ENCODE measurements at places on chromosomes 1 and 21. TPM values are rescaled to one million over a fixed set of nuclear protein-coding genes. Genes with fewer than 3 reads are reported as not detected.

GRCh38 chr1:97489834-97490233, 431.0 kb downstream of the DPYD start:
- DNase-seq: no peak
- no peak overlapping the region for H3K4me3 ChIP-seq
- no peaks in the 10 kb centered on the region for H3K4me1 ChIP-seq
- H3K36me3 ChIP-seq: peaks cover under 1% of the 10 kb centered on the region
- no peak overlapping the region for H3K27ac ChIP-seq
- H3K27me3 ChIP-seq: no peaks in the 10 kb centered on the region

OR2T29 gene
- not detected for total RNA-seq

AMY2A gene
- total RNA-seq: not detected

DNA sequence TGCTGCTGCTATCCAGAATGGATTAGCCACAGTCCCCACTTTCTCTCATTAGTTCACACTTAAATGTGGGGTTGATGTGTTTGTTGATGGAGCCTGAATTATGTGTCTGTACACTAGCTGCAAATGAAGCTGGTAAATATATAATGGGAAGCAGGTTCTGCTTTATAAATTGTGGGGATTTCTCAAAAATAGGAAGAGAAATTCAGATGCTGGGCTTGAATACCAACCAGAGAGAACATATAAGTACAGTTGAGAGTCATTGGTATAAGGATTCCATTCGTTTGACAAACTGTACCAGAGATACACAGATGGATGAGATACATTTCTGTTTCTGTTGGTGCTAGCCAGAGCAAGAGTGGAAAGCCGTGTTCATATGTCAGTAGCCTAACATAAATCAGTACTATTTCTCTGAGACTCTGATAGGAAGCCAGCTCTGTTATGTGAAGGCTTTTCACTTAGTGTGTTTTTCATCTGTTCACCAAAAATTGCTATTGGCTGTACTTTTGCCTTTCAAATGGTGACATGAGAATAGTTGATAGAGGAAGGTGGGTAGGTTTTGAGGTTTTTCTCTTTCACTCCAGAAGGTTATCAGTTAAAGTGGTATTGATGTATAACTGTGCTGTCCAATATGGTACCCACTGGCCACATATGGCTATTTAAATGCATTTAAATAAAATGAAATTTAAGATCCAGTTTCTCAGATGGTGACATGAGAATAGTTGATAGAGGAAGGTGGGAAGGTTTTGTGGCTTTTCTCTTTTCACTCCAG, 15.6 kb downstream of the SMG7 start:
- H3K4me3 ChIP-seq: no peak overlapping the region
- peaks cover 9% of the 10 kb centered on the region for H3K36me3 ChIP-seq
- peaks cover 36% of the 10 kb centered on the region for H3K4me1 ChIP-seq
- DNase-seq: no peak
- no peaks in the 10 kb centered on the region for H3K27me3 ChIP-seq

- no peak overlapping the region for H3K27ac ChIP-seq
- no peaks in the 10 kb centered on the region for H3K36me3 ChIP-seq
- no peaks in the 10 kb centered on the region for H3K4me1 ChIP-seq
- no peak overlapping the region for H3K4me3 ChIP-seq
Observed at GRCh38 chr1:94697839-94698238, 122.3 kb upstream of the SLC44A3 start.

TRPM2 gene
- total RNA-seq: 1.7 TPM

DNA sequence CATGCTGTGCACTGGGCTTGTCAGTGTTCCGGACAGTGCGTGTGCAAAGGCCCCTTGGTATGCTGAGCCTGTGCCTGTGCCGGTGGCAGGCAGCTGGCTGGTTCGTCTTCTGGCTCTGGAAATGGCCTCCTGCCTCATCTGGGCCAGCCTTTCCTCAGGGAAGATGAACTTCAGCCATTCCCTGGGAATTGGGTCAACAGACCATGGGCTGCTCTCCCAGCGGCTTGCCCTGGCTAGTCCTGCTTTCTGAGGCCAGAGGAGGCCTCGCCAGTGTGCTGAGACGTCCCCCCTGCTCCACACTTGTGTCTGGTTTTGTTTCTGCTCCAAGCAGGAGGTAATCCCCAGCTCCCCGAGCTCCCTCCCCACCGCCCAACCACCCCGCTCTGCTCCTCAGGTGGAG, 32.6 kb upstream of the RD3 start:
- no peaks in the 10 kb centered on the region for H3K36me3 ChIP-seq
- no peaks in the 10 kb centered on the region for H3K27me3 ChIP-seq
- no peak overlapping the region for H3K4me3 ChIP-seq
- DNase-seq: no peak

GRCh38 chr1:205632669-205633169, 908 bp upstream of the ELK4 start:
- H3K4me3 ChIP-seq: peak overlapping the region; percentile 95
- peak overlapping the region; percentile 84 for H3K27ac ChIP-seq
- no peaks in the 10 kb centered on the region for H3K27me3 ChIP-seq
- H3K36me3 ChIP-seq: peaks cover 8% of the 10 kb centered on the region

TFF1 gene
- total RNA-seq: not detected

DNA sequence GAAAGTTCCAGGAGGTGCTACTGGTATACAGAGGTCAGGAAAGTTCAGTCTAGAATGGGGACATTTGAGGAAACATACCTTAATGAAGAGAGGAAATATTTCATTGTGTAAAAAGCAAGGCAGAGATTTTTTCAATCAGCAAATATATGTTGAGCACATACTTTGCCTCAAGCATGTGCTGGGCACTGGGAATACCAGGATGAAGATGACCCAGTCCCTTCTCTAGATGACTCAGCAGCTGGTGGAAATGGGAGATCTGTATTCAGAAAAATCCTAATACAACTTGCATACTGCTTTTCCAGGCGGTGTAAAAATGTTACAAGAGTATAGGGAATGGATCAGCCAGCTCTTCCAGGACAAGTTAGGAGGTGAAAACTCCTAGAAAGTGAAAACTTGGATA, 229.3 kb downstream of the FGGY start:
- no peaks in the 10 kb centered on the region for H3K27me3 ChIP-seq
- H3K4me3 ChIP-seq: no peak overlapping the region
- no peaks in the 10 kb centered on the region for H3K4me1 ChIP-seq

- H3K4me3 ChIP-seq: no peak overlapping the region
- H3K36me3 ChIP-seq: no peaks in the 10 kb centered on the region
- no peaks in the 10 kb centered on the region for H3K27me3 ChIP-seq
- no peak for DNase-seq
- no peak overlapping the region for H3K27ac ChIP-seq
Observed at GRCh38 chr1:40939320-40940059, 40.0 kb upstream of the CTPS1 start.

DNA sequence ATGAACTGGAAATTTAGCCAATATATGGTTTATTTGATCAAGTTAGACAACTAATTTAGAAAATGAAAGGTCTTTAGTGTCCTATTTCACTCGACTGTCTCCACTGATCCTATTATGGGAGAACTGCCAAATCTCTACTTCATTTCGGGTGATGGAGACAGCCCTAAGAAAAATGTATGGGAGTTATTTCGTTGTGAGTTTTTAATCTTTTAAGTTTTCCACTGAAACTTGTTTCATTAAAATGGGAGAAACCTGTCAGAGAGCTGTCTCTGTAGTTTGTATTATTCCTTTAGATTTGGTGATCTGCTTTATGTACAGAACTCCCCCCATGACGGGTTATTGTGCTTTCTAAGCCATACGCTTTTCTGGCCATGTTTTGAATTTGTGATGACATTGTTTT, 899.7 kb downstream of the ADGRL2 start:
- H3K27ac ChIP-seq: no peak overlapping the region
- H3K4me3 ChIP-seq: no peak overlapping the region
- H3K36me3 ChIP-seq: no peaks in the 10 kb centered on the region
- no peaks in the 10 kb centered on the region for H3K4me1 ChIP-seq

DNA sequence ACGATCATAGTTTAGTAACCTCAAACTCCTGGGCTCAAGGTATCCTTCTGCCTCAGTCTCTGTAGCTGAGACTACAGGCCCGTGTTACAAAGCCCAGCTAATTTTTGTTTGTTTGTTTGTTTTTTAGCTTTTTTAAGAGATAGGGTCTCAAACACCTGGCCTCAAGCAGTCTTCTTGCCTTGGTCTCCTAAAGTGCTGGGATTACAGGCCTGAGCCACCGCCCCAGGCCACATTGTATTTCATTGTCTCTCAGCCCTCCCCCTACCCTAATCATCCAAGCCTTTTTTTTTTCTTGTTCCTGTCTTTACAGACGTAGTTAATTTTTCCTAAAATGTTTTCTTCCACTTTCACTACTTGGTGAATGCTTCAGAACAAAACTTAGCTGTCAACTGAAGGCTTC, 5.4 kb downstream of the CDC7 start:
- no peak overlapping the region for H3K4me3 ChIP-seq
- DNase-seq: no peak
- peaks cover 50% of the 10 kb centered on the region for H3K36me3 ChIP-seq
- H3K27me3 ChIP-seq: no peaks in the 10 kb centered on the region
- no peak overlapping the region for H3K27ac ChIP-seq

GRCh38 chr1:217857061-217857460, 225.9 kb downstream of the SPATA17 start:
- H3K27ac ChIP-seq: no peak overlapping the region
- no peak overlapping the region for H3K4me3 ChIP-seq
- no peaks in the 10 kb centered on the region for H3K27me3 ChIP-seq
- no peaks in the 10 kb centered on the region for H3K4me1 ChIP-seq
- no peaks in the 10 kb centered on the region for H3K36me3 ChIP-seq

ATP1A4 gene
- not detected for total RNA-seq

DNA sequence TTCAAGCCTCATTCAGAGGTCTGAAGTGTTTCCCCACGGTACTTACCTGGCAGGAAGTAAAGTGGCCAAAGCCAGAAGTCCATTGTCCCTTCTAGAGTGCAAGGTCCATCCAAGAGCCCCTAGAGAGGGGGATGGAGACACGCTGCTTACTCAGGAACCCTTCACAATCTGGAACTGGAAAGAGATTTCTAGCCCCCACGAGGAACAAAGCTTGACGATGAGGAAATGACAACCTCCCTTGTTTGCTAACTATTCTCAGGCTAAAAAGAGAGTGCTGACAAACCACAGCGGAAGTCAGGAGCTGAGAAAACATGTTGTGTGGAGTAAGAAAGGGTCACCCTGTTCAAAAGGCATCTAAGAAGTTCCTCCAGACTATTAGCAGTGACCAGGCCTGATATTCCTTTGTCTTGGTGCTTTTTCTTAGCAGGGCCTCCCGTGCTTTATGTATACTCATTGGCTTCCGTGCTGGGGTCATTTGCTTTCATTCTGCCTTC, at the start of gene FCMR:
FCMR (minus strand) TSS at position 170 of the 494 bp plus-strand sequence; CDS start at position 83, 87 bp downstream.
- H3K36me3 ChIP-seq: peaks cover 22% of the 10 kb centered on the region
- H3K4me1 ChIP-seq: peaks cover 34% of the 10 kb centered on the region
- no peak within 1 kb of the TSS for H3K27ac ChIP-seq

LRRC53 gene
- total RNA-seq: not detected

SELP gene
- total RNA-seq: 0.50 TPM

RPTN gene
- total RNA-seq: not detected

DNA sequence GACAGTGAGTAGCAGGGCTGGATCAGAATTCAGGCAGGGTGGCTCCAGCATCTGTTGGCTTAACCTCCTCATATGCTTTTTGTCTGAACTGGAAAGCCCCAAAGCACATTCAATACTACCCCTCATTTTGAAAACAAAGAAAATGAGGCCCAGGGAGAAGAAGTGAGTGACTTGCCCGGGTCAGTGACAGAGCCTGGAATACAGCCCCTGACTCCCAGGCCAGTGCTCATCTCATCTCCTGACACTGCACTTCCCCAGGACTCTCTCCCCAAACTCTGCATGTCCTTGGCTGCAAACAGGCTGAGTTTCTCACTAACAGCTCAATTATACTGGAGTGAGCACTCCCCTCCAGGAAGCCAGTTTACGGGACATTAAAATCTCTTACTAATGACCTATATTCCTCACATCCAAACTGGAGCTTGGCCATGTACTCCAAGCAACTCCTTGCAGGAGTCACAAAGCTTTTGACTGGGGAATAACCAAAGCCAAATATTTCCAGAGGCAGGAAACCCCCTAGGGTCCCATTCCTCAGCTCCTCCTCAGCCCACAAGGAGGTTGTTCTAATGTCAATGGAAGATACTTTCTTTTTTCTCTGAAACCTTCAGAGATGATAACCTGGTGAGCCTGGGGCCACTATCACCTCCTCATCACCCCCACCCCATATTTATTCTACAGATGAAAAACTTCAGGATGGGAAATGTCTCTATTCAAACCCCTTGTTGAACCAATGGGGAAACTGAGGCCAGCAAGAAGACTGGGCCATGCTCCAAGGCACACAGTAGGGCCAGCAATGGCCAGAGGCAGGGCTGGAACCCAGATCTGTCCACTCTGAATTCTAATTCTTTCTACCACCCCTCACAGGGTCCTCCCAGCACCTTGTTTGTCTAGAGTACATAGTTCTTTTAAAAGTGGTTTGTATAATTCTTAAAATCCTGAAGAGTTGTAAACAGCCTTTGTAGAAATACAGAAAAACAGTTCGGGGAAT, 127.0 kb downstream of the PLPP3 start:
- no peak for DNase-seq
- no peaks in the 10 kb centered on the region for H3K36me3 ChIP-seq
- H3K27ac ChIP-seq: no peak overlapping the region
- no peak overlapping the region for H3K4me3 ChIP-seq
- no peaks in the 10 kb centered on the region for H3K4me1 ChIP-seq
- peaks cover 2% of the 10 kb centered on the region for H3K27me3 ChIP-seq

DNA sequence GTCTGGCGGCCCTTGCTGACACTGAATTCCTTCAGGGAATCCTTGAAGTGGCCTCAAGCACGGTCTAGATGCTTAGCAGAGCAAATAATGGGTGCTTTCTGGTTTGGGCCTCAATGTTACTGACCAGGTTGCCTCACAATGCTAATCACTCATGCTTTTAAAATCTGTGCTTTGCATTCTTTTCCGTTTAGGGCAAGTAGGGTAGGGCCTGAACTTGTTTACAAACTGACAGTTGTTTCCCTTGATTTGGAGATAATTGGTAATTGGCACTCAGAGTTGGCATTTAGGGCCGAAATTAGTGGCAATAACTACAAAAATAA, 1.4 kb downstream of the VPS13D start:
- no peak for DNase-seq
- H3K36me3 ChIP-seq: peaks cover 15% of the 10 kb centered on the region
- no peaks in the 10 kb centered on the region for H3K27me3 ChIP-seq

LMX1A gene
- total RNA-seq: not detected

HES3 gene
- not detected for total RNA-seq

Data from activated CD4-positive, alpha-beta T cell treated with anti-CD3 and anti-CD28 coated beads for 36 hours (primary cell).